Cortex of kidney (tissue), 1 donor: ENCODE measurements at places on chromosomes 5 and 9.

GRCh38 chr9:131799177-131799823, 59.4 kb upstream of the RAPGEF1 start:
- no peak for DNase-seq

DNA sequence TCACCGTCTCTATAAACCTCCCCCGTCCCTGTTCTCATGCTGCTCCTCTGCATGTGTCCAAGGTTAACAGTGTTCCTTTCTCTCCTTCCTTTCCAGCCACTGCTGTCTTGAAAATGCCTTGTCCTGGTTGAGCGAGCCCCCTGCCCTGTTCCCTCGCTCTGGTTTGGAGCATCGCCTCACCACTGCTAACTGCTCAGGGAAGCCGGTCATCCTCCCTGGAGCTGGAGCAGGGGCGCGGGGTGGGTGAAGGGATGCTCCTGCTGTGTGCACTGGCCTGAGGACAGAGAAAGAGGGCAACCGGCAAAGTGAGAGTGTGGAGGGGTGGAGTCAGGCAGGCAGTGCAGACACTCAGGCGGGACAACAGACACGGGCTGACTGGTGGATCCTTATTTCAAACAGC, 19.4 kb downstream of the UBE2QL1 start:
- no peak for DNase-seq

- no peak for DNase-seq
These were observed 80.3 kb upstream of the SLC25A51 start for GRCh38 chr9:37984278-37984671.

DNA sequence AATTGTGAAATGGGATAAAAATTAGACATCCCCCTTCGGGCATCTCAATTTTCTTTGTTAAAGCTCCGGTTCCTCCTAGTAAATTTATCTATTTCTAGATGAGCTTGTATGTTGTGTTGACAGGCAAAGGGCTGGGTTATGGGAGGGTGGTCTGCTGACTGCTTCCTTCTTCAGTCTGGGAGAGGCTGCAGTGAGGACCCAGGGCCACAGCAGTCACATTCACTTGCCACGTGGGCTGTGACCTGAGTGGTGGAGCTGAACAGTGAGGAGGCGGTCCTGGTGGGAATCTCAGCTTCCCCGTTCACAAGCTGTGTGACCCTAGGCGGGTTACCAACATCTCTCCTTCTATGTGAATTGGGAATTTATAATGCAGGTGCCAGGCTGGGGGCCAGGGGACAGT, 57.5 kb upstream of the RXRA start:
- no peak for DNase-seq

DNA sequence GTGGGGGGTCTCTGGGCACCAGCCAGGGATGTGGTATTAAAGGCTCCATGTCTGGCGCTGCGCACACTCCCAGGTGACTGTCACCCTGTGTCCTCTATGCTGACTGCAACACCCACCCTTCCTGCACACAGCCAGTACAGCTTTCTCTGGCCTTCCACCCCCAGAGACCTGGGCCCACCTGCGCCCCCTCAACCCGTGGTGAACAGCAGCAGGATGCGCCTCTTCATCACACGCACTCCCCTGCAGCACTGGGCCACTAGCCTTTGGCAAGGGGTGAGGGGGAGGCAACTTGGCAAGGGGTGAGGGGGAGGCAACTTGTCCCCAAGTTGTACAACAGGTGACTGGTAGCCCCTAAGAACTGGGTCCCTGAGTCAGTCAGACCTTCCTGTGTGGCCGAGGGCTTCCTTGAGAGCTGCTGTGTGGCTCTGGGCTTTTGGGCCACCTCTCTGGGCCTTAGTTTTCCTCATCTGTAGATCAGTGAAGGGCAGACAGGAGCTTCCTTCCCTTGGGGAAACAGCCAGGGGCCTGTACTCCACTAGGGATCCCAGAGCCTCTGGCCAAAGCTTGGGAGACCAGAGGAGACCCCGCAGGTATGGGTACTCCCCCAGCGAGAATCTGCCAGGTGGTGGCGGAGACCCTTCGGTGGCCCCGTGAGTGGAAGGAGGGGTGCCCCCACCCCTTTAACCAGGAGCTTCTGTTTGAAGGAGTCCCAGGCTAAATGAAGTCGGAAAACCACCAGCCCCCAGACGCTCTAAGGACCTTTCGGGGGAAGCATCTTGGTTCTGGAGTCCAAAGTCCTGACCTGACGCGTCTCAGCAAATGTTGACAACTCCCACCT, 4.5 kb downstream of the CRAT start:
- no peak for DNase-seq

DNA sequence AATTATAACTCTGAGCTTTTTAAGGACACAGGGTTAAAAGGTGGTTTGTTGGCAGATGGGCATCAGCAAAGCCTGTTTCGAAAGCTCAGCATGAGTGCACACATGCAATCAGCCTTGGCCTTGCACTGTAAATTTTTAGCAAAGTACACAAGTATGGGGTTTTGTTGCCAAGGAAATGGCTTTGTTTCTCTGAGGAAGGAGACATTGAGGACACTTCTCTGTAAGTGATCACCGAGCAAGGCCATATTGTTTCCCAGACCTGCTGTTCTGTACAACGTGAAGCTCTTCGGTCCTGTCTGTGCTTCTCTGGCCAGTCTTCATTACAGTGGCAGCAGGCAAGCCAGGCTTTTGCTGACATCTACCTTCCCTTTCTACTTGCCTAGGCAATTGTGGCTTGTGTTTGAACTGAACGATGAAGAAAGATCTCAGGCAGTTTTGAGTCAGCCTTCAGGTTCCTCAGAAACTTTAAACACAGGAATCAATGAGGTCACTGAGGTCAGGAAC, 27.9 kb upstream of the GLRX start:
- DNase-seq, result no peak

GRCh38 chr5:51382521-51383130, 622 bp upstream of the ISL1 start:
- DNase-seq, result no peak

DNA sequence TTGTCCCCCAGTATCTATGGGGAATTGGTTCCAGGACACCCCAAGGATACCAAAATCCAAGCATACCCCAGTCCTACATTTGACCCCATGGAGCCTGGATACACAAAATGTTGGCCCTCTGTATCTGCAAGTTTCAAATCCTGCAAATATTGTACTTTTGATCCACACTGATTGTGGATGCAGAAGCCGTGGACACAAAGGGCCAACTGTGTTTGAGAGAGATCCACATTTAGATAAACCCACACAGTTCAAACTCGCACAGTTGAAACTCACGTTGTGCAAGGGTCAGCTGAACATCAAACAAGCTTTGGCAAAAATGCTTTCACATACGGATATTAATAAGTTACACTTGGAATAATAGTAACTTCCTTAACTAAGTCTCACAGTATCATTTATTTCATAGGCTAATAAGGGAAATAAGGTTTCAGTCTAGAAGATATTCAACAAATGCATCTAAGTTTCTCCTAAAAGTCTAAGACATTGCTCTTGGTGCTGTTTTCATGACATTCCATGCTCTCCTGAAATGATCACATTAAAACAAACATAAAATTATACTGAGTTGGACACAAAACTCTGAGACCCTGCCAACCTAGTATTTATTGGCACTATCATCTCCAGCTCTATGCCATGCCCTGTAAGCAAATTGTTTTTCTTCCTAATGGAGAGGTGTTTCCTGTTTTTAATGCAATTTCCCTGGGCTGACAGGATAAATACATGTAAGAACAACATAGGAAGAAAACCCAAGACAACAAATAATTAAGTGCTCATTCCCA, 32.3 kb downstream of the ACTL7A start:
- no peak for DNase-seq

GRCh38 chr5:145898171-145898570, 25.4 kb upstream of the GRXCR2 start:
- DNase-seq, result no peak

DNA sequence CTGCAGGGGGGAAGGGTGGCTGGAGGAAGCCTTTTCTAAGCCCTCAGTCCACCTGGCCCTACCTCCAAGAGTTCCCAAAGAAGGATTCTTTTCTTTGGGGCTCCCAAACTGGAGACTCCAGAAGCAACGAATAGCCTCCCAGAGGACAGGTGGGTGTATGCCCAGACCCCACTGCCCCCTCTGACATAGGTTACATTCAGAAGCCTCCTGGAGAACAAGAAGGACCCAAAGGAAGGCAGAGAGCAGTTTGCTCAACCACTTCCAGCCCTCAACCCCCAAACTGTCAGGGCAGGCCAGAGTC, 10.3 kb downstream of the HK3 start:
- DNase-seq, result no peak

DNA sequence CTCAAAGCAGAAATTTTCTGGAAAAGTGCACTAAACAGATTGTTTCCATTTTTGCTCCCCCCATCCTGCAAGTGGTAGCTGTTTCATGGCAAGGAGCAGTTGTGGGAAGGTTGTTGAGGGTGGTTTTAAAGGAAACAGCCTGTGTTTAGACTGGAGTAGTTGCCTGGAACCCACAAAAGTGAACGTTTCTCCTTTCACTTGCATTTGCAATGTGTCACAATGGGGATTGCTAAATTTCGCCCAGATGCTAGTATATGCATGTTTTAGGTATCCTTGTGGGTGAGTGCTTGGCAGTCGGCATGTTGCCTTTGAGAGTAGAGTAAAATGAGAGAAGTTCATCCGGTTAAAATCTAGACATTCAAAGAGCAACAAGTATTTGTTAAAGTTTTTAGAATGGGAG, 1099.9 kb upstream of the DMAC1 start:
- no peak for DNase-seq

- no peak for DNase-seq
These were observed 93.9 kb downstream of the YIPF5 start for GRCh38 chr5:144076521-144077083.

DNA sequence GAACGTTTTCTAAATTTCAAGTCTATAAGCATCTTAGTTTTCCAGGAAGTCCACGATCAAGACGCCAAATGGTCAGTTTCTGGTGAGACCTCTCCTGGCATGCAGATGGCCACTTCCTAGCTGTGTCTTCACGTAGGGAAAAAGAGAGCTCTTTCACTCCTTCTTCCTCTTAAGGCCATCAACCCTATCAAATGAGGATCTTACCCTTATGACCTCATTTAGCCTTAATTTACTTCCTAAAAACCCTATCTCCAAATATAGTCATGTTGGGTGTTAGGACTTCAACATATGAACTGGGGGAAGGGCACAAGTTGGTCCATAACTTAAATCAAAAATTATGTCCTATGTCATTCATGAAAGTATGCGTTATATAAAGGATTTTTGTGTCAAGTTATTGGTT, 229.5 kb downstream of the ARL15 start:
- no peak for DNase-seq

DNA sequence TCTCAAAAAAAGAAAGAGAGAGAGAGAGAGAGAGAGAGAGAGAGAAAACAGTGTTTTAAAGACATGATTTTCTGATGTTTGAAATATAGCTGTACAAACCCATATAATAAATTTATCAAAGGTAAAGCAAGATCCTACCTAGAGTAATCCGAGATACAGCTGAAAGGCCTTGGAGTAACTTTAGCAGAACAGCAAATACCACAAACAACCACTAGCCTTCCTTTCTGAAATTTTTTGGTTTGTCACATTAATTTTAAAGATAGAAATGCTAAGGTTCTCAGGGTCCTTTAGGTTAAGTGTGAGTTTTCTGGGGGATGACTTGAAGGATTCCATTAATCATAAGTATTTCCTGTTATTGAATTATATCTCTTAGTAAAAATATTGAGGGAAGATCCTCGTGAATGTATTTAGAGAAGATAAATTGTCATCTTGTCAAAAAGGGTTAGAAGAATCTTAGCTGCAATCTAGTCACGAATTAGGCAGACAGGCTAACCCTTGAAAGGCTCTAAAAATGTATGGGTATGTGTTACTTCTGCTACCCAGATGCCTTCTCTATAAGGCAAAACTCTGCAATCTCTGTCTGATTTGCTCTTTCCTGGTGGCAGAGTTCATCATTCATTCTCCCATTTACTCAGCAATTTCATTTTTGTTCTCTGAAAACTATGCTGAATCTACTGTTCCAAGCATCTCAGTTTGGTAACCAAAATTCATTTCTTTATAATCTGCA, 27.3 kb downstream of the F2RL2 start:
- no peak for DNase-seq

GRCh38 chr5:91110686-91111085, 272.4 kb downstream of the ARRDC3 start:
- no peak for DNase-seq

- no peak for DNase-seq
These were observed 48.7 kb downstream of the DNAJC21 start for GRCh38 chr5:34977934-34978613.

- DNase-seq, result no peak
These were observed 9.0 kb upstream of the RFX3 start for GRCh38 chr9:3534614-3535404.

GRCh38 chr5:21574438-21574837, 1278.7 kb downstream of the CDH12 start:
- no peak for DNase-seq

- no peak for DNase-seq
These were observed 655.2 kb upstream of the FAM174A start for GRCh38 chr5:99879791-99880511.

GRCh38 chr5:179893076-179893957, 14.4 kb downstream of the TBC1D9B start:
- no peak for DNase-seq

- no peak for DNase-seq
These were observed 49.2 kb downstream of the LIX1 start for GRCh38 chr5:97093193-97093592.

DNA sequence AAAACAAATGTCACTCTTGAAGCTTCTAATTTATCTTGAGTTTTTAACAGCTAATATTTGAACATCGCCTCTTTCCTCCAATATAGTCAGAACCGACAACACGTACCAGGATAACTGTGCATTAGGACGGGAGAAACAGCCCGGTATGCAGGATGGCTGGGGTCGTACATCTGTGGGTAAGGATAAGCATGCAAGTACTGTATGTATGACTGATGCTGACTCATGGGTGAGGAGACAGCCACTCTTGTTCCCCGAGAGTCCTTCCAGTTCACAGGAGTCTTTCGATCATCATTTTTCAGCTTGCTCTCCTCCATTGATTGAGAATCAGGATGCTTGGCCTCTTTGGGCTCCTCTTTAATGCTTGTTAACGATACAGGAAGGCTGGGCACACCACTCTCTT, 102.3 kb downstream of the ZNF608 start:
- DNase-seq, result no peak

DNA sequence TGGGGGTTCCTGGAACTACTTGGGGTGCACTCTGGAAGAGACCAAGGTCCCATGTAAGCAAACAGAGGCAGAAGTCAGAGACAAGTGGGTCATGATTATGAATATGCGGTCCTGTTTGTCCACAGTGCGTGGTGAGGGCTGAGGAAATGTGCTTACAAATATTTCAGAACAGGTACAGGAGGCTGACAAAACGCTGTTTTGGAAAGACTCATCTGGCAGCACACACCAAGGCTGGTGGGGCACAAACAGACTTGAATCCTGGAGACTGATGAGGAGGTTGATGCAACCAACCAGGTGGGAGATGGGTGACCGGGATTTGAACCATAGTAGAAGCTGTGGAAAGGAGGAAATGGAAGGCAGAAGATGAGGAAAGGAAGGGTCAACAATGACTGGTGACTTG, 83.8 kb downstream of the ADRB2 start:
- DNase-seq, result no peak

- no peak for DNase-seq
These were observed 623.3 kb downstream of the HINT1 start for GRCh38 chr5:130541617-130542221.

- DNase-seq, result no peak
These were observed 211.7 kb upstream of the ELL2 start for GRCh38 chr5:96173366-96173765.
